Stimulated activated CD8-positive, alpha-beta memory T cell treated with anti-CD3 and anti-CD28 coated beads, Interleukin-2, amount 100 ng/mL, for 1 hour (primary cell): ENCODE measurements at places on chromosomes 6 and 20.

- no peak for DNase-seq
Measured at GRCh38 chr20:35626386-35627001, 10.9 kb downstream of the SPAG4 start.

GRCh38 chr20:43988451-43988850 is 73.8 kb downstream of the TOX2 start:
- no peak for DNase-seq

- DNase-seq: no peak
Measured at GRCh38 chr6:72811971-72812421, 190.1 kb downstream of the KCNQ5 start.

DNA sequence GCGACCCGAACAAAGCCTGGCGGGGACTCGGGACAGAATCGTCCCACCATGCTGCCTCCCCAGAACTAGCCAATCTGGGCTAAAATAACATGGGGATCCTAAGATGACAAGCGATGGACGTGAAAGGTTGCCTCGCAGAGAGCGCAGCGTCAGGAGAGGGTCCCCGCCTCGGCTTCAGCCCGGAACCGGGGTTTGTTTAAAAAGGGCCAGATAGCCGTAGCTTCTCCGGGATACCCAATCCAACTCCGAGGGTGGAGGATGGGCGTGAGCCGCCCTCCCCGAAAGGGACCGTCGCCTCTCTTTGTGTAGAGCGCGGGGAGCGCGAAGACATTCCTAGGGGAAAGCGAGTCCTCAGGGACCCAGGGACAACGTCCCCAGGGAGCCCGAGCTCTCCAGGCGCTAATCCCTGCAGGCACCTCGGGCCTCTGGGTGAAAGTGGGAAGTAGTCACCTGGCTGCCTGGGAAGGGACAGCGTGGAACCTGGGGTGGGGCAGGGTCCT is 643 bp downstream of the CD24 start:
- no peak for DNase-seq
